Head of caudate nucleus (tissue), 42 donors: ENCODE measurements at places on chromosomes 1 and 21.
A peak's percentile ranks its signal among the peaks of the same experiment; 100 is the strongest.

DNA sequence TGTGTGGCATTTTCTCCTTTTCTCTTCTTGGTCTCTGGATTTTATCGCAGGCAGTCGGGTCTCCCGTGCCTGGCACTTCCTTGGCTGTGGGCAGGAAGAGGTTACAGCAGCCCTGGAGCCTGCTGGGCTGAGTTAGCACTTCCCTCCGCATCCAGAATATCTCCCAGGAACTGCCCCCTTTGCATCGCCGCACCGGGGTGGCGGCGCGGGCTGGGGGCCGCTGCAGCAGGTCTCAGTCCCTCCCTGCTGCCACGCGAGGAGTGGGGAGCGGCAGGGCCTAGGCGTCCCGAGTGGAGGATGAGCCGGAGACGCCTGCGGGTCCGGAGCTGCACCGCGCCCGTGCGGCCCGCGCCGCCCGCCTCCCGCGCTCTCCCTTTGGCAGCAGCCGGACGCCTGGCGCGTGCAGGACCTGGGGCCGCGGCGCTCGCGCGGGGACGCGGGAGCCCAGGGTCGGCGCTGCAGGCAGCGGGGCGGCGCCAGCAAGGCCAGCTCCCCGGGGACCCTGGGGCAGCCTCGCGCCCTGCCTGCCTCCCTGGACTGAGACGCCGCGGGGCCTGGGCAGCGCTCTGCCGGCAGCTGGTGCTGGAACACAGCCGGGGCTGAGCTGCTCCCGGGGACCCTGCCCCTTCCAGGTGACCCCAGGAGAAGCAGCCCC, 192.8 kb downstream of the PRDM2 start:
- peak; percentile 49 for DNase-seq

GRCh38 chr21:25850126-25850842, 115.5 kb downstream of the GABPA start:
- DNase-seq = no peak

- no peak for DNase-seq
Observed at GRCh38 chr1:205914730-205915129, 28.5 kb downstream of the SLC26A9 start.

DNA sequence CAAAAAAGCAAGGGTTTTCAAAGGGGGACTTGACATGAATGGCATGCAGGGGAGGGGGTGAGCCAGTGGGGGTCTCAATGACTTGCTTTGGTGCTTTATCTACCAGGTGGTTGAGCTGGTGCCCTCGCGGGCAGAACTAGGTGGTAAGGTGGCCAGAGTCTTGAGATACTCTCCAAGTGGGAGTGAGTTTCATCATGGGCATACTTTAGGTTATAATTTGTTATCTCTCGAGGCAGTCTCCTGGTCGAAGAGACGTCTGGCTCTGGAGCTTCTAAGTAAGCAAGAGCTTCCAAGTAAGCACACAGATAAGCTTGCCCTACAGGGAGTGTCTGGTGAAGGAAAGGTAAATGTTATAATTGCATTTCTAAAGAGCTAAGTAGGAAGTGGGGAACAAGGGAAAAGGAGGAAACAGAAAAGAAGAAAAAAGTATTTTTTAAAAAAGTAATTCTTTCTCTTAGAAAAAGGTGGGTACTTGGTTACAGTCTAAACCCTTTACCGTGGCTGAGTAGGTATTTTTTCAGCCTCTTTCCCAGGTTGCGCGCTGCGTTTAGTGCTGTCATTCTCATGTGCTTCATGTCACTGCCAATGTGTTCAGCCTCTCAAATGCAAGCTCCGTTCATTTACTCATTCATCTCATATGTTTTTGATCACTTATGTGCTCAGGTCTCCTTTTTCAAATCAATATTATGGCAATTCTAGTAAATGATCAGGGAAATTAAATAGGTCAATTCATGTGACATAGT, 31.6 kb upstream of the DNAJC6 start:
- no peak for DNase-seq

DNA sequence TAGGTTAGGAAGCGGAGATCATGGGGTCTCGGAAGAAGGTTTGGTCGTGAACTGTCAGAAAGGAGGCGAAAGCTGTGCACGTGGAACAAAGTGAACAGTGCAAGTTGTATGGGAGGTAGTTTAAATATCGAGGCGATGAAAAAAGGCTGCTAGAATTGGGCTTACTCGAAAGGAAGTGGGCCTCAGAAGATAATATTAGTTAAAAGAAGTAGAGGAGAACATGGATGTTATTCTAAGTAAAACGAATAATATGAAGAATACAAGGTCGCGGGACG, 571 bp downstream of the WDR3 start:
- no peak for DNase-seq
